ENCODE measurements at places on chromosomes 5 and 9. TPM values are rescaled to one million over a fixed set of nuclear protein-coding genes. Genes with fewer than 3 reads are reported as not detected.

Gene LCN12
- 2.9 TPM for total RNA-seq

Gene RASEF
- 0.25 TPM for total RNA-seq

Gene TAS2R1
- total RNA-seq = not detected

Gene ESM1
- not detected for total RNA-seq

Gene UGT3A2
- 0.37 TPM for total RNA-seq

Gene JADE2
- total RNA-seq = 2.1 TPM

Gene TMEM252
- not detected for total RNA-seq

Gene PFN3
- total RNA-seq = not detected

Gene NME5
- 0.71 TPM for total RNA-seq

Gene SYNPO
- 16.1 TPM for total RNA-seq

Gene PROB1
- 1.3 TPM for total RNA-seq

Gene HTR4
- not detected for total RNA-seq

Gene PDE8B
- total RNA-seq = 1.1 TPM

Gene SPRY4
- total RNA-seq = 12.5 TPM

Measured in glutamatergic neuron (in vitro differentiated cells).